Endodermal cell (in vitro differentiated cells): ENCODE measurements at places on chromosomes 7 and 10. TPM values are rescaled to one million over a fixed set of nuclear protein-coding genes. Genes with fewer than 3 reads are reported as not detected.

The RNF32 gene
- total RNA-seq, result 1.6 to 2.5 TPM (median 1.9 TPM) in 3 replicates

The ITPRID1 gene
- 19.5 and 21.8 TPM in 2 replicates for total RNA-seq

The GRM8 gene
- 1.8 and 2.0 TPM in 2 replicates for total RNA-seq

The OR9A2 gene
- not detected in 3 replicates for total RNA-seq

The NOS3 gene
- 9.1 to 9.7 TPM (median 9.4 TPM) in 3 replicates for total RNA-seq

DNA sequence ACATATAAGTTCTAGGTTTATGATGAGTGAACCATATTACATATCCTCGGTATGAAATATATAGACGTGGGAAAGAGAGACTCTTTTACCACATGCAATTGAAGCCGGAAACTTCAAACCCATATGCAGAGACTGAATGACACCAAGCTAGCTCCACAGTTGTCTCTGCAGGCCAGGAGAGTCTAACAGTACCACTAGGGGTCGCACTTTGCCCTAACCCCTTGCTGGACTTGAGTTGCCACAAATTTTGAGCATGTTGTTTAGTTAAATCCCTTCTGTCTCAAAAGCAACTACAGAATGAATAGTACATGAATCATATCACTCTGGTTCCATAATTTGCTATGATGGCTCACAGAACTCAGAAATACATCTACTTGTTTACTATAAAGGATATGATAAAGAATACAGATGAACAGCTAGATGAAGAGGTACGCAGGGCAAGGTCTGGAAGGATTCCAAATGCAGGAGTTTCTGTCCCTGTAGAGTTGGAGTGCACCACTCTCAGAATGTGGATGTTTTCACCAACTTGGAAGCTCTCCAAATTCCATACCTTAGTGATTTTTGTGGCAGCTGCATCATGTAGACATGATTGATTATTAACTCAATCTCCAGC is 112.4 kb upstream of the YAE1 start:
- peak; percentile 90 for DNase-seq

DNA sequence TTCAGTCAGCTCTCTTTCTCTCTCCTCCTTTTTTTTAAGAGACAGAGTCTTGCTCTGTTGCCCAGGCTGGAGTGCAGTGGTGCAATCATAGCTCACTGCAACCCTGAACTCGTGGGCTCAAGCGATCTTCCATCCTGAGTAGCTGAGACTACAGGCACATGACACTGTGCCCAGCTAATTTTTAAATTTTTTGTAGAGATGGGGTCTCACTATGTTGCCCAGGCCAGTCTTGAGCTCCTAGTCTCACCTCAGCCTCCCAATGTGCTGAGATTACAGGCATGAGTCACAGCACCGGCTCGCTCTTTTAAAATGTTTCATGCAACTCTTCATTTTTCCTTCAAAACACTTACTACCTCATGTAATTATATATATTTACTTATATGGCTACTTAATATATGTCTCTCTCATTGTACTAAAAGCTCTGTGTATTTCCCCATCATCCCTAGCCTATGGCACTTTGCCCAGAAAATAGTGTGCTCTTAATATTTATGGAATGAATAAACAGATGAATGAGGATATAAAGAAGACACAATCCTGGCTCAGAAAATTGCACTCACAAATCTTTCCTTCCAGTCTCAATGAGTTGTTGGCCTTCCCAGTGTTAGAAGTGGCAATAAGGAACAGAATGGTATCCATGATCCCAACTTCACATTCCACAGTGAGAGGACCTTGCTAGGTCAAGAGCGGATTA is 33.9 kb downstream of the EBLN1 start:
- DNase-seq, result no peak

DNA sequence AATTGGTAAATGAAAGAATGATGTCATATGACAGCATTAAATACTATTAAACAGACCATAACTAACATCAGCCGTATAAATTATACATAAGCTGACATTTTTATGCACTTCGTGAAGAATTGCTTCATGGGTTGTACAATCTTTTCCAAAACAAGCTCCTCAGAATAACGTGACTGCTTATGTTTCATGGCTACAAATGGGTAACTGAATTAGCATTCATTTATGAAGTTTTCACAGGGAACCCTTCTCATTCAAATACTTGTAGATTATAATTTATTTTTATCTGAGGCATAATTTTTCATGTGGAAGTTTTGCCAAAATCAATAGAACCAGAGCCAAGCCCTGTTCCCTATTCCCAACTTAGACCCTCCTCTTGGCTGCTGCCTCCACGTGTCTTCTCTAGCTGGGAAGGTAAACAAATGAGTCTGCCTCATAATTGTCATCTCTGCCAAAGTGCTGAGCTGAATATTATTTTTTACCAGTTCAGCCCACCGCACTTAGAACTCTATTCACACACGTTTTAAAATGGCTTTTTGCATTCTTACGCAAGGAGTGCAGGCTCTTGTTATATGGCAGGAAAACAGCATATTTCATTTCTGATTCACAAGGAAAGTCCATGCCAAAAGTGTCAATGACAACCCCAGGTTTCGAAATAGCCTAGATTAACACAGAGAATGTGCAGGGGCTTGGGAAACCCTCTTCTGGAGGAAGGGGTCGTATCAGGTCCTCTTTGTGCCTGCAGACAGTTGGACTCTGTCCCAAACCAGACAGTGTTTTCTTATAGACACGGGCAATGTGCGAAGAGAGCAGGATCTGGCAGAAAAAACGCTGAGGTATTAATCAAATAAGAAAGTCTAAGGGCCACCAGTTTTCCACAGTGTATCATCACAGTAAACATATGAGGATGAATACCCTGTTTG is 370.7 kb upstream of the MGMT start:
- no peak for DNase-seq

GRCh38 chr7:143413123-143413522 is 4.5 kb upstream of the EPHA1 start:
- no peak for DNase-seq

- no peak for DNase-seq
These were observed 186.3 kb upstream of the ADARB2 start for GRCh38 chr10:1923586-1923985.

- no peak for DNase-seq
These were observed 178.3 kb upstream of the KLF14 start for GRCh38 chr7:130912082-130912861.

DNA sequence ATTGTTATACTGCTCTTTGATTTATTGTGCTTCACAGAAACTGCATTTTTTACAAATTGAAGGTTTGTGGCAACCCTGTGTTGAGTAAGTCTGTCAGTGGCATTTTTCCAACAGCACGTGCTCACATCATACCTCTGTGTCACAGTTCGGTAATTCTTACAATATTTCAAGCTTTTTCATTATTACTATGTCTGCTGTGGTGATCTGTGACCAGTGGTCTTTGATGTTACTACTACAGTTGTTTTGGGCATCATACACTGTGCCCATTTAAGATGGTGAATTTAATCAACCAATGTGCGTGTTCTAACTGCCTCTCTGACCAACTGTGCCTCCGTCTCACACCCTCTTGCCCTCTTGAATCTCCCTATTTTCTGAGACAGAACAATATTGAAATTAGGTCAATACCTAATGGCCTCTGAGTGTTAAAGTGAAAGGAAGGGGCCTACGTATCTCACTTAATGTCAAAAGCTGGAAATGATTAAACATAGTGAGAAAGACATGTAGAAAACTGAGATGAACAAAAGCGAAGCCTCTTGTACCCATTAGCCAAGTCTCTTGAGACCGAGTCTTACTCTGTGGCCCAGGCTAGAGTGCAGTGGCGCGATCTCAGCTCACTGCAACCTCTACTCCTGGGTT is 20.2 kb upstream of the ASL start:
- DNase-seq, result no peak

DNA sequence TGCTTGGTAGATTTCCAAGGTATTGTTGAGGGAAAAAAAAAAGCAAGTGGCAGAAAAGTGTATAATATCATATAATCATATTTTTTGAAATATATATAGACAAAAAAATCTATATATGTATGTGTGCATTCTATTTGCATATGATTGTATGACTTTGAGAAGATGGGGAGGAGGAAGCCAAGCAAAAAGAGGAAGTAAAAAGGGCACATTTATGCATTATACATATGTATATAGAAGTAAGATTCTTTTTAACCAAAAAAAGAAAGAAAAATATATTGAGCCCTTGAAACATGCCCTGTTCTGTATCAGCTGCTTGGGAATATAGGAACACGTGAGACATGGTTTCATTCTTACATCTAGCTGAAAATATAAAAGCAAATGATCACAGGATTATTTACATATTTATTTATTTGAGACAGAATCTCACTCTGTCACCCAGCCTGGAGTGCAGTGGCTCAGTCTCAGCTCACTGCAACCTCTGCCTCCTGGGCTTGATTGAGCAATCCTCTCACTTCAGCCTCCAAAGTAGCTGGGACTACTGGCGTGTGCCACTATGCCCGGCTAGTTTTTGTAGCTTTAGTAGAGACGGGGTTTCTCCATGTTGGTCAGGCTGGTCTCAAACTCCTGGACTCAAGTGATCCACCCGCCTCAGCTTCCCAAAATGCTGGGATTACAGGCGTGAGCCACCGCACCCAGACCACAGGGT is 18.0 kb upstream of the SLF2 start:
- DNase-seq, result no peak

GRCh38 chr7:24384362-24385030 is 100.5 kb downstream of the NPY start:
- no peak for DNase-seq

DNA sequence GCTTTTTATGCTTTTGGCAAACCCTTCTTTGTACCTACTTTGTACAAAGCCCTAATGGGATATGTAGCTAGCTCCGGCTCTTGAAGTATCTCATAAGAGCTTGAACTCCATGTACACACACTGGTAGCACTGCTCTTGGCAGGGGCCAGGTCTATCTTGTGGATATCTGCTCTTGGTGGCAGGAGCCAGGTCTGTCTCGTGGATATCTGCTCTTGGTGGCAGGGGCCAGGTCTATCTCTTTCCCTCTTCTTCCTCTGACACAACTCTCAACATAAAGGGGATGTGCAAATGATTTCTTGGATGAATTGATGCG is 91.9 kb downstream of the WNT2 start:
- DNase-seq, result no peak

GRCh38 chr7:1234049-1234880 is 1.6 kb downstream of the UNCX start:
- DNase-seq, result peak; percentile 52

- DNase-seq, result no peak
These were observed 240.2 kb upstream of the CNTNAP2 start for GRCh38 chr7:145876376-145876775.
